ENCODE measurements at places on chromosomes 5 and 9. TPM values are rescaled to one million over a fixed set of nuclear protein-coding genes. Genes with fewer than 3 reads are reported as not detected.
A peak's percentile ranks its signal among the peaks of the same experiment; 100 is the strongest.

- H3K27me3 ChIP-seq = no peaks in the 10 kb centered on the region
- H3K27ac ChIP-seq = no peak overlapping the region
- no peak overlapping the region for H3K4me3 ChIP-seq
- DNase-seq = no peak
- H3K4me1 ChIP-seq = no peaks in the 10 kb centered on the region
Observed at GRCh38 chr5:26669523-26669922, 368.9 kb downstream of the CDH9 start.

- H3K27me3 ChIP-seq = no peaks in the 10 kb centered on the region
- DNase-seq = no peak
- no peak overlapping the region for H3K4me3 ChIP-seq
- H3K36me3 ChIP-seq = peaks cover 6% of the 10 kb centered on the region
- H3K4me1 ChIP-seq = no peaks in the 10 kb centered on the region
Observed at GRCh38 chr5:116410336-116410890, 164.2 kb downstream of the SEMA6A start.

GRCh38 chr9:128429513-128430086 lies 8.9 kb downstream of the CERCAM start:
- no peaks in the 10 kb centered on the region for H3K36me3 ChIP-seq
- H3K27me3 ChIP-seq = no peaks in the 10 kb centered on the region
- H3K4me3 ChIP-seq = no peak overlapping the region
- no peaks in the 10 kb centered on the region for H3K4me1 ChIP-seq
- no peak overlapping the region for H3K27ac ChIP-seq

DNA sequence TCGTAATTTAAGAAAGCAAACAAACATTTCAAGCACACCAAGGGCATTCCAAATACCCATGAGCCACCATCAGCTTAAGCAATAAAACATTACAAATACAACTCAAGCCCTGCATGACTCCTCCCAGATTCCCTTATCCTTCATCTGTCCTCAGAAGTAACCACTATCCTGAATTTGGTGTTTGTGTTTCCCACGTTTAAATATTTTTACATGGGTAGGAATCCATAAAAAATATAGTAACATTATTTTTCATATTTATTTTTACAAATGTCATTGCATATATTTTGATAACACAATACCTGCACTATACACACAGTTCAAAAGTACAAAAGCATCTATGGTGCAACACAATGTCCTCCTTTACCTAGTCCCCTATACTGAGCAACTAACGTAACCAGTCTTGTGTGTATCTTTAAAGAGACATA lies 6.4 kb downstream of the PRKAA1 start:
- H3K27me3 ChIP-seq = no peaks in the 10 kb centered on the region
- H3K4me1 ChIP-seq = peaks cover 53% of the 10 kb centered on the region
- H3K36me3 ChIP-seq = peaks cover 7% of the 10 kb centered on the region
- no peak overlapping the region for H3K4me3 ChIP-seq
- DNase-seq = no peak

DNA sequence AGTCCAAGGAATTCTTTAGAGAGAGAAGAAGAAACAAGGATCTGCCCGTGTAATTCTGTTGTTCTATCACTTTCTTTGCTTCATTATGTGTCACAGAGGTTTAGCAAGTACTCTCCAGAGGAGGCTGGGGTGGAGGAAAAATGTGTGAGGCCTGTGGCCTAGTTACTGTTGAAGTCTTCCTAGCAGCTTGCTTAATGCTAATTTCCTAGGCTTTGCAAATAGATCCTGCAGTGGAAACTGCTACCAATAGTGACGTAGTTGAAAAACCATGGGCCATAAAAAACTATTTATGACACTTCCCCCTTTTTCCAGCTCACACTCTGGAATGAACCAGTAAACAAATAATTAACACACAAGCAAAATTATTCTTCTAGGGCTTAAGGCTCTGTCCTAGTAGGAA lies 27.0 kb upstream of the C9orf72 start:
- H3K36me3 ChIP-seq = no peaks in the 10 kb centered on the region
- peaks cover 2% of the 10 kb centered on the region for H3K4me1 ChIP-seq
- no peak overlapping the region for H3K27ac ChIP-seq
- DNase-seq = no peak
- peaks cover 18% of the 10 kb centered on the region for H3K27me3 ChIP-seq

- H3K27me3 ChIP-seq = no peaks in the 10 kb centered on the region
- H3K36me3 ChIP-seq = no peaks in the 10 kb centered on the region
- H3K4me3 ChIP-seq = peak overlapping the region; percentile 92
- H3K4me1 ChIP-seq = peaks cover 31% of the 10 kb centered on the region
- H3K27ac ChIP-seq = peak overlapping the region; percentile 100
Observed at GRCh38 chr9:133148199-133149129, 15.2 kb downstream of the GBGT1 start.

DNA sequence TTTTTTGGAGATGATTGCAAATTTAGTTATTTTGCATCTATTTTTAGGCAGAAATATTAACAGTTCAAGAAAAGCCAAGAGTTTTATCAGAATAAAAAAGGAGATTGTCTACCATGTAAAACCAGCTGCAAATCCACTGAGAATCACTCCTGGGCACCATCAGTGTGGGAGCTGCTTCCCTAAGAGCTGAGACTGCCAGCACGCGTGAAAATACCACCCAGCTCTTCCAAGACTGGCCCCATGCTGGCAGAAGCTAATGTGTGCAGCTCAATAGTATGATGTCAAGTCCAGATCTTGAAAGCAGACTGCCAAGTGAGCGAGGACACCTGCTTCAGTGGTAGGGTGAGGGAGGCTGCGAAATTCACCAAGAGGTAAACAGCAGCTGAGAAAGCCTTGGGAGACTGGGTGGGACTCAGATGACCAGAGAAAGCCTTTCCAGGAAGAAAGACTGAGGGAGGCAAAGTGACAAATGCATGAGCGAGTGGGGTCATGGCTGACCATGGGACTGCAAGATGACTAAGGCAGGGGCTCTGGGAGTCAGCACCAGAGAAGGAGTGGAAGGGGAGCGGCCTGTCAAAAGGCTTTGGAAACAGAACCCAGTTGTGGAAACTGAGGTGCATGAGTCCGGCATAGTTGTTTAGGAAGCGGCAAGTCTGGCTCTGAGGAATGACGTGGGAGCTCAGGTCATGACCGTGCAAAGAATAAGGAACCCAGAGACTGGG lies 200.9 kb downstream of the GADD45G start:
- H3K4me3 ChIP-seq = no peak overlapping the region
- no peak overlapping the region for H3K27ac ChIP-seq
- no peak for DNase-seq
- H3K4me1 ChIP-seq = peaks cover 4% of the 10 kb centered on the region
- H3K27me3 ChIP-seq = peaks cover 26% of the 10 kb centered on the region

GRCh38 chr5:164498438-164498837 lies 993.0 kb downstream of the MAT2B start:
- no peak overlapping the region for H3K4me3 ChIP-seq
- no peaks in the 10 kb centered on the region for H3K36me3 ChIP-seq
- H3K27ac ChIP-seq = no peak overlapping the region
- DNase-seq = no peak
- no peaks in the 10 kb centered on the region for H3K4me1 ChIP-seq

GRCh38 chr9:97504381-97505216 lies 3.1 kb downstream of the TMOD1 start:
- peaks cover 25% of the 10 kb centered on the region for H3K27me3 ChIP-seq
- peaks cover 8% of the 10 kb centered on the region for H3K36me3 ChIP-seq
- no peak overlapping the region for H3K4me3 ChIP-seq
- no peak for DNase-seq
- no peak overlapping the region for H3K27ac ChIP-seq

DNA sequence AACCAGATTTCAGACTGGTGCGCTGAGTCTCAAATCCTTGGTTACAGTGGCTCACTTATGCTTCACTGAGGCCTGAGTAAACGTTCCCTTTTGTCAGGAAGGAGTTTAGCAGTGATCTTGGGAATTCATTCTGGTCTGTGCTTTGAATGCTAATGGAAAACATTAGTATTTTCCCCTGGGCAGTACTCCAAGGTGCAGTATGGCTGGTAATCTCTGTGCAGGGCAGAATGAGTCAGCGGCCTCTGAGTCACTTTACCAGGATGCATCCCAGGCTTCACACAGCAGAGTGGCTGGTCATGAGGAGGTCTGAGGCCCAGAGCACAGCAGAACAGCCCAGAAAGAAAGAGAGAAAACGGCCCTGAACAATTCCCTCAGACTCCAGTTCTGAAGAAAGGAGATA lies 54.0 kb downstream of the PCA3 start:
- no peaks in the 10 kb centered on the region for H3K4me1 ChIP-seq
- H3K27me3 ChIP-seq = peaks cover 43% of the 10 kb centered on the region
- no peak overlapping the region for H3K27ac ChIP-seq
- no peak for DNase-seq
- H3K4me3 ChIP-seq = no peak overlapping the region
- H3K36me3 ChIP-seq = no peaks in the 10 kb centered on the region

GRCh38 chr5:43320846-43321245 lies 7.6 kb upstream of the HMGCS1 start:
- DNase-seq = no peak
- no peak overlapping the region for H3K27ac ChIP-seq
- H3K4me3 ChIP-seq = no peak overlapping the region
- peaks cover 14% of the 10 kb centered on the region for H3K27me3 ChIP-seq

DNA sequence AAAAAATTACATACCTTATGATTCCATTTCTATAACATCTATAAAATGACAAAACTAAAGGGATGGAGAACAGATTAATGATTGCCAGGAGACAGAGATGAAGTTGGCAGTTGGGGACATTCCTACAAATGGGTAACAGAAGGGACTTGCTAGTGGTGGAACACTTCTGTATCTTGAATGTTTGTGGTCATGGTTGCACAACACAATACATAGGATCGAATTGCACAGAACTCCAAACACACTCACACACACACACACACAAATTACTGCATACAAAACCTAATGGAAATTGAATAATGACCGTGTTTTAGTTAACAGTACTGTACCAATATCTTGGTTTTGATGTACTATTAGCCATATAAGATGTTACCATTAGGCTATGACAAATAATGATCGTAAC lies 330.7 kb upstream of the POU5F2 start:
- H3K36me3 ChIP-seq = peaks cover 2% of the 10 kb centered on the region
- peaks cover 9% of the 10 kb centered on the region for H3K4me1 ChIP-seq
- no peak overlapping the region for H3K4me3 ChIP-seq

- H3K4me1 ChIP-seq = no peaks in the 10 kb centered on the region
- no peak overlapping the region for H3K4me3 ChIP-seq
- no peak for DNase-seq
- no peak overlapping the region for H3K27ac ChIP-seq
- H3K36me3 ChIP-seq = no peaks in the 10 kb centered on the region
Observed at GRCh38 chr9:137429974-137430722, 7.0 kb downstream of the NOXA1 start.

DNA sequence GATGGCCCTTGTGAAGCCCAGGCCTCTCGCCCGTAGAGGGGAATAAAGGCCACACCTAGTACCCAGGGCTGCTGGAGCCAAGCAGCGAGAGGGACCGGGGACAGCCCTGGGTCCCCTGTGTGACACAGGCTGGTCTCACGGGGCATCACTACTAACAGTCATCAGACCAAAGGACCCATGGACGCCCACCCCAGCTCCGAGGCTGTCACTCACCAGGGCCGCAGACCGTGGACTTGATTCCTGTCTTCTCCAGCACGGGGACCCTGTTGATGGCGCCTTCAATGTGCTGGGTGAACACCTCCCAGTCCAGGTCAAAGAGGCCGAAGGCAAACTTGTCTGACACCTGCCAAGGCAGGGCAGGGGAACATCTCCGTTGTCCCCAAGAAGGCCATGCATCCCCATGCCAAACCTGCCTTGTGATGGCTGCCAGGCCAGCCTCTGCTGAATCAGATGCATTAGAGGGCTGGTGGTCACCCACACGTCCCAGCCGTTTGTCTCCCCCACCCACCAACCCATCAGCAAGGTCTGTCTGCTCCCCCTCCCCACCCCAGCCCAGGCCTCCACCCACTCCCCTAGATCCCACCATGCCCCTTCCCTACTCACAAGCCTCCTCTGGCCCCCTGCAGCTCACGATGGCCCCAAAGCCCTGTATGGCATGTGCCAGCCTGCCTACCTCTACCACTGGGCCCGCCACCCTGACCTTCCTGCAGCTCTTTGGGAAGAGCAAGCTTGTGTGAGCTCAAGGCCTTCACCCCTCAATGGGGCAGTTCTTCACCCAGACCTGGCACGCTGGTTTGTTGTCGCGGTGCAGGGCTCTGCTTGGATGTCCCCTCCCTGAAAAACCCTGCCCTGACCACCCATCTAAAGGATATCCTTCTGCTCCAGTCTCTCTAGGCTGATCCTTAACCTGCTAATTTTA lies 20.8 kb downstream of the SARDH start:
- no peak overlapping the region for H3K27ac ChIP-seq
- H3K27me3 ChIP-seq = peaks cover 35% of the 10 kb centered on the region
- no peak overlapping the region for H3K4me3 ChIP-seq
- peaks cover 6% of the 10 kb centered on the region for H3K4me1 ChIP-seq
- H3K36me3 ChIP-seq = peaks cover 2% of the 10 kb centered on the region

DNA sequence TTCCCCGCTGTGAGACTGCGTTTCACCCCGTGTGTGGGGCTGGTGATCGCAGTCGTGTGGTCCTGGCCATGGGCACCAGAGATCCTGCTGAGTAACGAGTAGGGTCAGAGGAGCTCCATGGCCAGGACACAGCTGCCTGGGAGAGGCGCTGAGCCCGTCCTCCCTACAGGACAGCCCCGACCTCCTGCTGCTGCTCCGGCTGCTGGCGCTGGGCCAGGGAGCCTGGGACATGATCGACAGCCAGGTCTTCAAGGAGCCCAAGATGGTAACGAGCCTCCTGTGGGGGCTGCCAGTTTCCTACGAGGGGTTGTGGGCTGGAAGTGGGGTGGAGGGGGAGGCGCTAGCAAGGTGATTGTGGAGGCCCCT lies 11.0 kb downstream of the NELFB start:
- H3K4me3 ChIP-seq = no peak overlapping the region
- no peak for DNase-seq
- H3K36me3 ChIP-seq = peaks cover 4% of the 10 kb centered on the region
- H3K27me3 ChIP-seq = no peaks in the 10 kb centered on the region
- H3K4me1 ChIP-seq = peaks cover 7% of the 10 kb centered on the region
- no peak overlapping the region for H3K27ac ChIP-seq

- H3K36me3 ChIP-seq = no peaks in the 10 kb centered on the region
- no peak overlapping the region for H3K4me3 ChIP-seq
Observed at GRCh38 chr9:118595719-118596305, 773.4 kb downstream of the BRINP1 start.

DNA sequence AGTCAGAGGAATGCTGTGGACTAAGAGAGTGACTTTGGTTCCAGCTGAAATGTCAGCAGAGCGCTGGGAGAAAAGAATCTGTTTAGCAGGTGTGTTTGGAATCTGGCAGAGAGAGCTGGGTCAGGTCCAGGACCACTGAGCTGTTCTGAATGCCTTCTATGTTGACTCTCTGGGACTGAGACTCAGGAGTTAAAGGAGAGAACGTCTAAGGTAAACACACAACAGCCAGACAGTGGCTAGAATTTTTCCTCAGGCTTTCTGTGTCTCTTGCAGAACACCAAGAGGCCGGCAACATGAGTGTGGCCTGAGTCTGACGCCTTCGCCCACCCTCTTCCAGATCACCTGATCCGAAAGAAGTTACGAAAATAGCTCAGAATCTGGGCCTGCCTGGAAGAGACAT lies 107.2 kb upstream of the ZNF462 start:
- H3K4me3 ChIP-seq = no peak overlapping the region
- no peaks in the 10 kb centered on the region for H3K4me1 ChIP-seq
- no peaks in the 10 kb centered on the region for H3K36me3 ChIP-seq
- H3K27me3 ChIP-seq = no peaks in the 10 kb centered on the region

- no peaks in the 10 kb centered on the region for H3K4me1 ChIP-seq
- no peaks in the 10 kb centered on the region for H3K27me3 ChIP-seq
- H3K4me3 ChIP-seq = no peak overlapping the region
Observed at GRCh38 chr9:16358751-16359150, 511.7 kb downstream of the BNC2 start.

The ANKRD55 gene
- 2.3 TPM for total RNA-seq

The OTULINL gene
- 42.8 TPM for total RNA-seq

The ALDOB gene
- total RNA-seq = not detected

The SLC6A19 gene
- total RNA-seq = not detected

The PPIC gene
- not detected for total RNA-seq

The GCNT1 gene
- total RNA-seq = 6.4 TPM

The PRKAA1 gene
- 118 TPM for total RNA-seq
